ENCODE measurements at places on chromosomes 13 and 19.

GRCh38 chr13:31421756-31422155 is 222.0 kb downstream of the B3GLCT start:
- no peak for DNase-seq

DNA sequence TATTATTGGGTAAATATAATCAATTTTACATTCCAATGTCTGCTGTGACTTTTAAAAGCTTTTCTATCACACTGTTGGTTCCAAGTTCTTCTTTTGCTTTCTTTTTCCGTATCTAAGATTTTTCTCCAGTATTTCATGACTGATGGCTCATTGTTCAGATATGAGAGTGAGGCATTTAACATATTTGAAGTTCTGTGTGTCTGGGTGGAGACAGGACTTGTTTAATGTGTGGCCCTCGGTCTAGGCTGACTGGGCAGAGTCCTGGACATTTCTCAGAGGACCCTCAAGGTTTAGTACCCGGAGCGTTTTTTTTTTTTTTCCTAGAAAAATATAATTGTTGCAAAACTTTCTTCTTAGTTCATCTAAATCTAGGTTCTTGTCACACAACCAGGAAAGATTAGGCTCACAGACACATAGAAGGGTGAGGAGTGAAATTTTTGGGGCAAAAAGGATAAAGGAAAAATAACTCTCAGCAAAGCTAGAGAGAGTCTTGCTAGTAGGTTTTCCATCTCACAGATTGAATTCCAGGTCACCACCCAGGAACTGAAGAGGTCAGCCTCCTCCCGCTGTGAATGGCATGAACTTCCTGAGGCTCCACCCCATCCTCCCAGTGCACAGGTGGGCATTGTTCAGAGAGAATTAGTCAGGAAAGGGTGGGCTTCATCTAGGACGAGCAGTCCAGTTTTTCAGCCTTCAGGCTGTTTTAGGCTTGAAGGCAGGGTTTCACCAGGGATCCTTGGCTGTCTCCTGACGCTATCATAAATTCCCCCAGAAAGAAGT is 1002.4 kb upstream of the PCDH9 start:
- no peak for DNase-seq

DNA sequence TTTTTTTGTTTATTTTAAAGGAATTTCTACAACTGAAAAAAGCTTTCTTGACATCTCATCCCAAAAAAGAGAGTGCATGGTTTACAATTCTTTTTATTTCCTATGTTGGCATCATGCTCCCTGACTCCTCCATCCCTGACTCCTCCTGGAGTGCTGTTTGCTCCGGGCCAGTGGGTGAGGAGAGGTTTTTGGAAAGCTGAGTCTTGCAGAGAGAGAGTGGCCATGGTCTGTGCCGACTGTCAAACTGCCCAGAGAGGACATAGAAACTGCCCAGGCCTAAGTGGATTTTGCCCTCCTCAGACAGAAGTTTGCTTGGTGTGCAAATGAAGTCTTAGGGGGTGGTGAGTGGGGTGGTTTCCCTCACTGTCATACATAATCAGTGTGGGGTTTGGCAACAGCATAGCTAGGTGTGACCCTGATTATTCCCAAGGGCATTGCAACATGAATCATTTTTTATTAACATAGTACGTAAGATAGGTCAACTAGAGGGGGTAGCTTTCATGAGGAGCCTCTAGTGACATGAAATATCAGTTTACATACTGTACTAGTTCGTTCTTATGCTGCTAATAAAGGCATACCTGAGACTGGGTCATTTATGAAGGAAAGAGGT is 179.8 kb upstream of the UBL3 start:
- DNase-seq: no peak

GRCh38 chr13:73365252-73365651 is 306.4 kb downstream of the KLF5 start:
- no peak for DNase-seq

- DNase-seq: no peak
Observed at GRCh38 chr19:30630289-30631032, 258.3 kb downstream of the ZNF536 start.

DNA sequence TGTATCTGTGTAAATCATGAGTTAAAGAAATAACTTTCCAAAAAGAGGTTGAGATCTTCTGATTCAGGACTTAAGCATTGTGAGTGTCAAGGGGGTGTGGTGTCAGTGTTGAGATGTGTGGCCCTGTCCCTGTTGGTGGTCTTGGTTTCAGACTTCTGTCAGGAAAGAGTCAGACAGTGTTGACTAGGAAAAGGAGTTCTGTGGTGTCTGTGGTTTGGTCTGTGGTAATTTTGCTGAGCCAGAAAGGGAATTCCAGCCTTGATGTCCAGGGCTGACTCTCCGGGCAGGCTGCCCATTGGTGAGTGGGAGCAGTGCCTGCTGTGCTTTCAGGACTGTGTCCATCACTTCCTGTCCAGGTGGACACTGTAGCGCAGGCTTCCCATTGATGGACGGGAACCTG is 39.8 kb upstream of the IGFL4 start:
- DNase-seq: no peak

GRCh38 chr19:35120898-35121297 is 5.3 kb downstream of the FXYD3 start:
- no peak for DNase-seq

DNA sequence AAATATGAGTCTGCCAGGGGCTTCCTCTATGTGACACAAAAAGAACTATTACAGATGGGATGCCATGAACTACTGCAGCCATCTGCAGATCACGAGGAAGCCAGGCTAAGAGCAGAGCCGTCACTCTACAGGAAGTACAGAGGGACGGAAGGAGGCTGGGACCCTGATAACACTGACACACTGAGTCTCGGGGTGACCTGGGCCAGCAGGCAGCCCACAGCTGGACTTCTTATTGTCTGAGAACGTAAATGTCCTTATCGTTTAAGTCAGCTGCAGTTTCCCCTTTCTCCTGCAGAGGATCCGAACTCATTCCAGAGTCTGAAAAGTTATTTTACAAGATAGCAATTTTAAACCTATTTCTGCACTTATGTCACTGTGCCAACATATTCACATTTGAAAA is 20.7 kb downstream of the PARP4 start:
- no peak for DNase-seq

DNA sequence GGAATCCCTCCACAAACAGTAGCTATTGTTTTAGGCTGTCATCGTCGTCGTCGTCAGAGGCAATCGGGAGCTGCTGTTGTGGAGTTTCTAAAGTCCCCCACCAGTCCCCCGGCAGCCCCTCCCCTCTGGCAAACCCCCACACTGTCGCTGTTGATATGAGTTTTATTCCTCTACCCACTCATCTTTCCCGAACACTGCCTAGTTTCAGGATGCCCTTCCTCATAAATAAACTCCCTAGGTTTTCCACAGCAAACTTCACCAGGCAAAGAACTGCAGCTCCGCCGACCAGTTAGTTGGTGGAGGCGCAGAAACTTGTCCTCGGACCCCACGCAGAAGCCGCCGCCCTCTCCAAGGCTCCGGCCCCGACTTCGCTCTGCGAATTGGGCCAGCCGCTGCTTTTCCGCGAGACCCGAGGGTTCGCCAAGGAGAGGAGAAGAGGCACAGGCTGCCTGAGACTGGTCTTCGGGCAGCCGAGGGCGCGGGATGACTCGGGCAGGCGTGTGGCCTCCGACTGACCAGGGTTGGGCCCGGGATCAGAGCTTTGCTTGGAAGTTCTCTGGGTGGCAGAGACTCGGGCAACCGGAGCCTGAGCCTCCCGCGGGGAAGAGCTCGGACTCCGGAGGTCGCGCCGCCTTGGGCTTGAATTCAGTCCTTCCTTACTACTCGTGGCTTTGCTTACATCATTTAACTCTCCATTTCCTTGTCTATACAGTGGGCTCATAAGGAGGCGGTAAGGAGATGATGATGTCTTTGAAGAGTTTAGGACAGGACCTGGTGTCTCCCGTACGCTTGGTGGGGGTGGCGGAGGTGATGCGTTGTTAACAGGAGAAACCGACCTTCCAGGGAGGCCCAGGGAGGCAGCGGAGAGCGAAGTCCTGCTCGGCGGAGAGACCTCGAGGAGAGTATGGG is 7.9 kb downstream of the PDX1 start:
- no peak for DNase-seq

DNA sequence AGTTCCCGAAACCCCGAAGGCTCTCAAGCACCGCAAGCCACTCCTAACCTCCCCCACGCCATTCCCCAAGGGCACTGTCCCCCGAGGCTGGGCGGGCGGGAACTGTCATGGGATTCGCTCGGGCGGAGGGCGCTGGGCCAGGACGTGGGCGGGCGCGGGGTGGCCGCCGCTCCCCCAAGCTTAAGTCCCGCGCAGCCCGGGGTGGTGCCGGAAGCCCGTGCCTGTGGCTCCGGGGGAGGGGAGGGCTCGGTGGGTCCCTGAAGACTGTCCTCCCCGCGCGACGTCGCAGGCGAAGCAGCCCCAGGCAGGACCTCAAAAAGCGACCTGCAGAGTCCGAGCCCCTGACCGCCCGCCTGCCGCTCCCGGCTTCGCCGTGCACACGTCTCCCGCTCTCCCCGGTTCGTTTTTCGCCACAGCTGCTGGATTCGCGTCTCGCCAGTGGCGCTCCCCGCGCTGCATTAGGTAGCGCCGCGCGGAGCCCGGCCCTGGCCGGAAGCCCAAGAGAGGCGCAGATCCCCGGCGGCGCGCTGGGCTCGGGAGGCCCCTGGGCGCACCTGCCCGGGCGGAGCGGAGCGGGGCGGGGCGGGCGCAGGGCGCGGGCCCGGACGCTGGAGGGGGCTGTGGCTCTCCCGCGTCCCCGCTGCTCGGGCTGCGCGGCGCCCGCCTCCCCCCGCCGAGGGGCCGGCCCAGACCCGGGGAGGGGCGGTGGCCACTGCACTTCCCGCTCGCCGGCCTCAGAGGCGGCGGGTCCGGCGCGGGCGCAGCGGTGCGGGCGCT is at the start of gene FARP1:
Gene FARP1, plus strand, starts transcription at position 715 of the 777 bp plus-strand sequence. CDS start 70,149 bp downstream, outside the sequence.
- DNase-seq: peak; percentile 20
